Activated CD4-positive, CD25-positive, alpha-beta regulatory T cell (primary cell): ENCODE measurements at places on chromosomes 2 and 18.

DNA sequence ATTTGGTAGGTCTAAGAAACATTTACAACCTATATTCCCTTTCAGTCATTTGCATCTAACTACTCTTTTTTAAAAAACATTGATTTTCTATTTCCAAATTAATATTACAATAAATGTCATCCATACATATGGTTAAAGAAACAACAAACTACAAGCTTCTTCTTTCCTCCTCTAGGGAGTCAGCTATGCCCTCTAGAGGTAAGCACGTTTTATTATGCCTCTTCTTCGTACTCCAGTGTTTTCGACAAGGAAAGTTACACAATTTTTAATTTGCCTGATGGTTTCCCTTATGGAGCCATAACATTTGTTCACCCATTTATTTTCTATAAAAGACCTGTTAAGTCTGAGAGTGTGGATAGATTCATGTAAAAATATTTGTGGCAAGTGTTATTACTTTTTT is 183.4 kb upstream of the CDH7 start:
- no peak for DNase-seq

DNA sequence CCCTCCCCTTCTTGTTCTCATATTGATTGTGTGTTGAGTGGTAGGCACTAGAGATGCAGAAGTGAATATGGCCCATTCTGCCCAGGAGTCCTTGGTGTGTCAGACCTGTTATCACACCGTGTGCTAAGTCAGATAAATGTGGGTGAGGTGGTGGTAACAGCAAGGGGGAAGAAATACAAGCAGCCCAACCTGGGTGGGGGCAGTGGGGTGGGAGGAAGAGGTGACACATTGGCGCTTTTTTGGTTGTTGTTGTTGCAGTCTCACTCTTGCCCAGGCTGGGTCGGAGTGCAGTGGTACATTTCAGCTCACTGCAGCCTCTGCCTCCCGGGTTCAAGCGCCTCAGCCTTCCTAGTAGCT is 12.8 kb downstream of the B3GNT2 start:
- DNase-seq, result no peak

DNA sequence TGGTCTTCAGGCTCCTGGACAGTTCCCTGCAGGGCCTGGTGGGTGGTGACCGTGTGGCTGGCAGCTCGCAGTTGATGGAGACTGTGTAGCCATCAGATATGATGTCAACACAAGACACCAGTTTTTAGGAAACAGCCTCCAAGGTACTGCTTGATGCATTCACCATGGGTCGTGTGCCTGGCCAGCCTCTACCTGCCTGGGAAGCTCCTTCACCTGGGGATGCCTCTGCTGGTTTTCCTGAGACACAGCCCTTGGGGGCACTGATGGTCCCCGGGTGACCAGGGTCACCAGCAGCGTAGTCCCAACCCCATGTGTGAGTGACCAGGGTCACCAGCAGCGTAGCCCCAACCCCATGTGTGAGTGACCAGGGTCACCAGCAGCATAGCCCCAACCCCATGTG is 33.6 kb upstream of the KCNG2 start:
- DNase-seq, result no peak

- DNase-seq, result no peak
Observed at GRCh38 chr2:59779571-59779970, 773.9 kb downstream of the BCL11A start.

- no peak for DNase-seq
Observed at GRCh38 chr2:238264072-238264460, 24.2 kb upstream of the HES6 start.

- no peak for DNase-seq
Observed at GRCh38 chr2:61439241-61440002, 31.5 kb downstream of the USP34 start.

GRCh38 chr18:59573962-59574361 is 123.3 kb downstream of the CCBE1 start:
- DNase-seq, result no peak

DNA sequence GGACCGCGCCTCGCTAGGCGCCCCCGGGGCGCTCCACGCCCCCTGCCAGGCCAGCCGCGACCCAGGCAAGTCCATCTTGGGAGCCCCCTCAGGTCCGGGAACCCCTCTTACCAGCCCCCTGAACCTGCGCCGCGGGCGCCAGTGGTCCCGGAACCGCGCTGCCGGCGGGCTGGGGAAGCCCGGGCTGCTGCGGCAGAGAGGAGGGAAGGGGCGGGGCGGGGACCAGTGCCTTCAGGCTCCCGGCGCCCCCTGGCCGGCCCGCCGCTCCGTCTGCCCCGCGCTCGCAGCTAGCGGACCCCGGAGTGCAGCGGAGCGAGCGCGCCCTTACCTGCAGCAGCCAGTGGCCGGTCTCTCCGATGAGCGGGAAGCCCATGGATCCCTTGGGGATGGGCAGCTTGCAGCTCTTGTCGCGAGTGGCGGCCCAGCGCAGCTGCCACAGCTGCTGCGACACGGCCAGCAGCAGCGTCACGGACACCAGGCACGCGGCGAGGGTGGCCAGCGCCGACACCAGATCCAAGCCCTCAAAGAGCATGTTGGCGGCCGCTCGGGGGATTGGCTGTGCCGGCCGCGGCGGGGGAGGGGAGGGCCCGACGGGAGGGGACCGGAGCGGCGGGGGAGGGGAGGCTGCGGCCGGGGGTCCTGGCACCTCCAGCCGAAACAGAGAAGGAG is at the start of gene CYP26B1:
CYP26B1 (minus strand) TSS at position 560 of the 669 bp plus-strand sequence; CDS start at position 532, 28 bp downstream.
- DNase-seq, result no peak

- no peak for DNase-seq
Observed at GRCh38 chr18:46607926-46608325, 49.1 kb downstream of the LOXHD1 start.

- no peak for DNase-seq
Observed at GRCh38 chr18:12011957-12012549, 30.7 kb downstream of the IMPA2 start.

DNA sequence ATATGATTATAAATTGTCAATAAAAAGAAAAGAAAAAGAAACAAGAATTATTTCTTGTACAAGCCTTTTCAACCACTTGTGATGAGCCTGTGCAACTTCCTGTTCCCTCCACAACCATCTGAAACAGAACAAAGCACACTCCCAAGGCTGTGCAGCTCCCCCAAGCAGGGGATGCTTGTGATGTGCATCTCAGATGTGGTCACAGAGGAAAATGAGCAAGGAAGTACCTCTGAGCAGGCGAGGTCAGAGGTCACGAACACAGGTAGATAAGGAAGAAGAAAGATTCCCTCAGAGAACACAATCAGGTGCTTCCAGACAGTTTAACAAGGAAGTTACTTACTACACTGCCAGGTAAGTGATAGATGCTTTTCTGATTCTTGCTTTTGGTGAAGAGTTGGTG is 274.8 kb upstream of the SLC39A10 start:
- no peak for DNase-seq

DNA sequence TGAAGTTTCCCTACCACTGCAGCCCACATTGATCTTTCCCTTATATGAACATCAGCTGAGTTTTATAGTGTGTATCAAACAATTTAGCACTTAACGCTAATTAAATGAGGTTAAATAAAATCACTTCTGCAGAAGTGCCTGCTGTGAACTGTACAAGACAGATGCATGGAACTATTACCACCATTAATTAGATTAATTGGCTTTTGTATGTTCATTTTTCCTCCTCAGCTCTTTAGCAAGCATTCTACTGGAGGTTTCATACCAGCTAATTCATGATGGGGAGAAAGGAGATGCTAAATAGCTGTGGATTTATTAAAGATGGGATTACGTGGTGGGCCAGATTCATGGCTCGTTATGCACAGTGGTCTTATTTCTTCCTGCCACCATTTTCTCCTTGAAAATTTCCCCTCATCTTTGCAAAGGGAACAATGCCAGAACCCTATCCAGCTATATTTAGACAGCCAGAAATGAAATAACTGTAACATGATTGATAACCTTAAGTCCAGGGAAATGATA is 96.7 kb downstream of the CNTNAP5 start:
- DNase-seq, result no peak

DNA sequence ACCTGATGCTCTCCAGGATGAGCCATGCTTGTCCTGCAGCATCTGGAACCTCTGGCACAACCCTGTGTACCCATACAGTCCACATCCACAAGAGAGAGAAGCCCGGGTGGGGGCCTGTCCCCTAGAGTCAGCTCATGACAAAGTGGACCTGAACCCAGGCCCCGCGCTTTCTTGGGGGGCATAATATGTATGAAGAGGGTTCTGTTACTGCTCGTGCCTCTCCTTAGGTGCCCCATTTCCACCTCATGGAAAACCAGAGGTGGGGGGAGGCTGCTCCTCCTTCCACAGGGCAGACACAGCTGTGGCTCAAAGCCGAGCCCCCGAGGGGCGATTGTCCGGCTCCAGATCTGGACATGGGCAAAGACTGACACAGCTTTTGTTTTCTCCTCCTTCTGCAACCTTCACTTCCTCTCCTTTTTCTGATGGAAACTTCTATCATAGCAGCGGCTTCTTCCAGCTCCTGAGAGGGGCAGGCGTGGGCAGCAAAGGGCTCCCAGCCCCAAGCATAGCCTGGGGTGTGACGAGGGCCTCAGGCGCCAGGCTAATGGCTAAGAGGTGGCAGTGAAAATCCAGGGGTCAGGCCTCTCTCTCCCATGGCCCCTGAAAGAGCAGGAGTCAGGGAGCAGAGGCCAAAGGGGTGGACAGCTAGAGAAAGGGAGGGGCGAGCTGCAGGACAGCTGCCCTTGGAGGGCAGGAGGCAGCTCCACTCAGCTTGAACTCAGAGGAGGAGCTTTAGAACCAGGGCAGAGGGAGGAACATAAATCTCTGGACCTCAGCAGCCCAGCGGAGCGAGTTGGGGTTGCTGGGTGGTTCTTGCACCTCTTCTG is 155.5 kb downstream of the ZFP36L2 start:
- no peak for DNase-seq

DNA sequence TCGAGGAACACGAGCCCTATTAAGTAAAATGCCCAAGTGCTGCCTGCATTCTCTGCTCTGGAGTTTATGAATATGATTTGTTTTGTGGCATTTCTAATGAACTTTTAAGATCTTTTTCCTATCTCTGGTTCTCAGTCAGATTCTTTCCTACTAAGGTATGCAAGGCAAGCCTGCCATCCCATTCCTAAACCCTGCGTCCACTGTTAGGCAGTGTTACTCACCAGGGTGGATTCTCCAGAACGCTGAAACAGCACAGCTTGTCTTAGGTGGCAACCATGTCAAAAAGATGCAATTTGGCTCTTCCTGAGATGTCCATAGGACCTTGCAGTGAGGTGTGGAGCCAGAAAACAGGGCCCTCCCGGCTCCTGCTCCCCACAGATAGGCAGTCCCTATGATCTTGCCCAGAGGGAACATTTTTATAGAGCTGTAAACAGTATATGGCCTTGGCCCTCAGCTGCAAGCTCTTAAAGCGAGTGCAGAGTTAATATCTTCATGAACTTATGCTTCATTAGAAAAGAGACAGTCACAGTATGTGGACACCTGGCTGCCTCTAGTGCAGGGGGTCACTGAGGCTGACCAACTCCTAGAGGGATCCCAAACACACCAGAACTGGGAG is 84.4 kb downstream of the TPGS2 start:
- DNase-seq, result no peak

DNA sequence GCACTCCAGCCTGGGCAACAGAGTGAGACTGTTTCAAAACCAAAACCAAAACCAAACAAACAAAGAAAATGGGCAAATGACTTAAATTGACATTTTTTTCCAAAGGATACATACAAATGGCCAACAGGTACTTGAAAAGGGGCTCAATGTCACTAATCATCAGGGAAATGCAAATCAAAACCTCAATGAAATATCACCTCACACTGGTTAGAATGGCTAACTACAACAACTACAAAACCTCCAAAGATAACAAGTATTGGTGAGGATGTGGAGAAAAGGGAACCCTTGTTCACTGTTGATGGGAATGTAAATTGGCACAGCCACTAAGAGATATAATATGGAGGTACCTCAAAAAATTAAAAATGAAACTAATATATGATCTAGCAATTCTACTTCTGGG is 213.2 kb upstream of the HS6ST1 start:
- no peak for DNase-seq

- no peak for DNase-seq
Observed at GRCh38 chr2:195656161-195656858, 716 bp upstream of the SLC39A10 start.

GRCh38 chr2:132448771-132449170 is 32.2 kb downstream of the GPR39 start:
- no peak for DNase-seq

GRCh38 chr18:43170586-43170985 is 55.1 kb upstream of the RIT2 start:
- no peak for DNase-seq

DNA sequence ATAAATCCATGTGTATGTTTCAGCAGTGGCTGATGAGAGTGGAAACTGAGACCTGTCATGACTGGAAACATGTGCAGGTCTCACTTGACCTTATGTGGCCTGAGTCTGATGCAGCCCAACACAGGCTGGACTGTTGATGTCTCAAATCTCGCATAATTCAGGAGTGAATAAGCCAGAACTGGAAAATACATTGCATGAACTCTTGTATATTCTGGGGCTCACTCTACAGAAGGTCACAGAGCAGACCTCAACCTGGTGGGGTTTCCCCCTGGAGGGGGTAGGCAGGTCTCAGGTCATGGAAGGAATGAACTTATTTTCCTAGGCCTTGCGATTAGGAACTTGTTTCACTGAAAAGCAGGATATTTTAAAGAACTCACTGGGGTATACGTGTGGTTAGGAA is 146.3 kb upstream of the THUMPD2 start:
- no peak for DNase-seq

GRCh38 chr2:164826293-164827243 is 15.1 kb downstream of the COBLL1 start:
- DNase-seq, result no peak

DNA sequence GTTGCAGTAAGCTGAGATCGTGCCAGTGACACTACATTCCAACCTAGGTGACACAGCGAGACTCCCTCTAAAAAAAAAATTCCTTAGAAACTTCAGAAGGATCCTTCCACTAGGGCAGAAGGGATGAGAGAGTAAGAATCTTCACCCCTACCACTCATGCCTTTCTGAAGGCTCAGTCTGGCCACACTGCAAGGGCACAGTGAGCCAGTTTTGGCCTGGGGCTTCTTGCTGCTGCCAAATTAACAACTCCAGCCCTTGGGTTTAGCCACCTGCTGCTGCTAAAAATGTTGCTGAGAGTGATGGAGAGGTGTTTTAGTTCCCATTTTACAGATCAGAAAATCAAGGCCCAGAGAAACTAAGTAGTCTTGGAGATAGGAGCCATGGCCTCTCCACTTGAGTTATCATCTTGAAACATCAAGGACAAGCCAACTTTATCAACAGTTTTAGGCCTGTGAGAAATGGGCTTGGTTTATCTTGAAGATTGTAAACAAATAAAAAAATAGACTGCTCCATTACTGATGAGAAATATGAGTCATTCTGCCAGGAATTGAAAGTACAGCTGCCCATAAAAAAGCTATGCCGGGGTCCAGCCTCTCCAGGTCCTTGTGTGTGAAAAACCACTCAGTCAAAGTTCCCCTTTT is 31.9 kb upstream of the CASP8 start:
- DNase-seq, result no peak

GRCh38 chr2:3664925-3665324 is 6.9 kb downstream of the ALLC start:
- DNase-seq, result no peak

- peak; percentile 4 for DNase-seq
Observed at GRCh38 chr2:191030521-191031154, 16.7 kb upstream of the STAT1 start.

GRCh38 chr2:197378494-197379307 is 56.1 kb downstream of the SF3B1 start:
- DNase-seq, result peak; percentile 27
